ENCODE measurements at places on chromosomes 5 and 9.

DNA sequence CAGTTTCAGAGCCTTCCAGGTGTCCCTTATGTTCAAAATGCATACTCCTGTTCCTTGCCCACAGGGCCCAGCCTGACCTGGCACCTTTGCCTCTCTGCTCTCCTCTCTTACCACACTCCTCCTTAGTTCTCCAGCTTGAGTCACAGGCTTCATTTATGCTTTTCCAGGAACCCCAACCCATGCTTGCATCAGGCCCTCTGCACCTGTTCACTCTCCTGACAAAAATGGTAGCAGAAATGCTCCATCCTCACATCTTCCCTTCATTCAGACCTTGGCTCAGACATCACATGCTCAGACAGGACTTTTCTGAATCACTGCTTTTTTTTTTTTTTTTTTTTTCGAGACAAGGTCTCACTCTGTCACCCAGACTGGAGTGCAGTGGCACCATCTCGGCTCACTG lies 15.1 kb upstream of the RNF145 start:
- DNase-seq, result no peak

DNA sequence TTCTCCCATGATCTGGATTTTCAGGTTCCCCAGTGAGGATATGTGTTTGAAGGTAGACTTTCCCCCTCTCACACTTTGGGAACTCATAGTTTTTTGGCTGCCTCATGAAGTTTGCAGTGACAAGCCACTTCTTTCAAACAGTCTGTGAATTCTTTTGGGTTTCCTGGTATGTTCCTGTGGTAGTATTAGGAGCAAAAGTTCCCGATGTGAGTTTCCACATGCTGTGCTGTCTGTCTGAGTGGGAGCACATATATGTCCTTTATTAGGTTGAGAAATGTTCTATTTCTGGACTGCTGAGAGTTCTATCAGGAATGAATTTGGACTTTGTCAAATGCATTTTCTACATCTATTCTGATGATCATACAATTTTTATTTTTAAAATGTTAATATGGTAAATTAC lies 273.2 kb upstream of the TARS1 start:
- no peak for DNase-seq

- no peak for DNase-seq
These were observed 13.5 kb downstream of the COL5A1 start for GRCh38 chr9:134655101-134655500.

GRCh38 chr9:3455094-3455493 lies 70.7 kb downstream of the RFX3 start:
- DNase-seq, result no peak

DNA sequence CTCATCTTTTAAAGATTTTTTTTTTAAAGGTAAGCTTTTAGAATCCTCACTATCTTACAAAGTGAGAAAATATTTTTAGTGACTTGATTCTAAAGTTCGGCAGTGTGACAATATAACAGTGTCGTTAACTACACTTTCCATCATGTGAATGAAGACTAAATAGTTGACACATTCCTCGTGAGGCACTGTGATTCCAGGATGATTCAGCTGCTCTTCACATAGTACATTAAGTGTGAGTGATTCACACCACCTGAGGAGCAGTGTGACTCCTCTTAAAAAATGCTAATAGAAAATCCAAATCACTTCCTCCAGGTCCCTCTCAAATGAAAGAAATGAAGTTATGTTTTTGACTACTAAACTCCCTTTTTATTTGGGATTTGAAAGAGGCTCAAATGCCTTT lies 589.5 kb downstream of the GABRG2 start:
- DNase-seq, result no peak

DNA sequence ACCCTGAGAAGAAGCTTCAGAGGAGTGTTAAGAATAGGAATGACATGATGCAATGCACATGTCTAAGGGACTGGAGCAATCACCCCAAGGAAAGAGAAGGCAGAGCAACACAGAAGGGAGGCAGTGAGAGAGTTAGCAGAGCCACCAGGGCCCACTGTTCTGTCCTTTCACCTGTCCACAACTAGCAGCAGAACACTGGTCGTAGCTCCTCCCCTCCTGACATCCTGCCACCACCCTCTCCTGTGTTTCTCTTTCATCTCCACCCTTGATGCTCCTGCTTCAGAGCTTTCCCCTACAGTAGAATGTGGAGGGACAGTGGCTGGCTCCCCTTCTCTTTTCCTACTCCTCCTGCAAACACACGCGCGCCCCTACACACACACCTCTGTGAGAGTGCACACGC lies 483.4 kb upstream of the KIF2A start:
- no peak for DNase-seq

DNA sequence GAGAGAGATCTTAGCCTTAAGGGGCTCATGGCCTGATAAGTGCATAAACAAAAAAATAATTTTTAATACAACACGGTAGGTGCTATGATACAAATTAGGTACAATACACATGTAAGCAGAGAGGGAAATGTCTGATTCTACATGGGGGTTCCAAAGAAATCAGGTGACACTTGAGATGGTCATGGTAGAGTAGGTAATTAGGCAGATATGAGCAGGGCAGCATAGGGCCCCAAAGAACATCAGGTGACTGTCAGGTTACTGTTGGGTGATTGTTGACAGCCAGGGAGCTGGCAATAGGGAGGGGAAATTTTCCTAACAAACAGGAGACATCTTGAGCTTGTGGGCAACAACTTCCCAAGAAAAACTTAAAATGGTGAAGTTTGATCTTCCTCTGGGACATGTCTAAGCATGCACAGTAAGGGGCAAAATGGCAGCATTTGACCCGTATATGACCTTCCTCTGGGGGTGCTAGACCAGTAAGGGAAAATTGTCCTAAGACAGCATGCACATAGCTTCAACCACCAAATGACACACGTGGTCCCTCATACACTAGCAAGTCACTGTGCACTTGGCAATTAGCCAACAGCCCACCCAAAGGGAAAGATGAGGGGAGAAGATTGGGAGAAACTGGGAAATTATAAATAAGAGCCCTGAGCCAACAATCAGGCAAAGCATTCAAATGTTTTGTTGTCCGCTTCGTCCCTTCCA lies 37.3 kb upstream of the TENT4A start:
- DNase-seq, result no peak

DNA sequence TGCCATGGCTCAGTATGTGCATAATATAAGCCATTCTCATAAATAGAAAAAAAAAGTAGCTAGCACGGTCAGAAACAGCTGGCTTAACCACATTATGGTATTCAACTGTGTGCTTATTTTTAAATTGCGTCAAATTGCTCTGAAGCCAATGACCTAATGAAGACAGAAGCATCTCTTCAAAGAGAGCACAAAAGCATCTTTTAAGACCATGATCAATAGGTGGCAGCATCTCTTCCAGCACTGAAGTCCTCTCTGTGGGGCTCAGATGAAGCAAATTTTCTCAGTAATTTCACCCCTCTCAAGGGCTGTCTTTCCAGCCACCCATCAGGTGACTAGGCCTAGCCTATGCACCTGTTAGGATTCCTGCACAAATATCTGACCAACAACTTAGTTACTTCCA lies 251.4 kb downstream of the GLIS3 start:
- DNase-seq, result no peak

DNA sequence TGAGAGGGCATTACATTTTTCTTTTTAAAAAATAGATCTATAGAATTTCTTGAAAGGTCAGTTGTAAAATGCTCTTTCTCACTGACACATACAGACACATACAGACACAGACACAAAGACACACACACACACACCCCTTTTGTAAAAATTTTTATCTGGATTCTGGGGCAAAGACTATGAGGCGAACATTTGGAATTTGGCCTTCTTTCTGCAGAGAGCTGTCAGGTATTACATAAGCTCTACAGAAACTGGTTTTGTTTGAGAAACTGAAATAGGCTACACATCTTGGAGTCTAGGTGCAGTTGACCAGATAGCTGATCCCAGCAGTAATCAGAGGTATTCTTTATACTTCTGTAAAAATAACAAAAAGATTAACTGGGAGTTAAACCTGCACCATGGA lies 315.9 kb upstream of the RPS23 start:
- no peak for DNase-seq

DNA sequence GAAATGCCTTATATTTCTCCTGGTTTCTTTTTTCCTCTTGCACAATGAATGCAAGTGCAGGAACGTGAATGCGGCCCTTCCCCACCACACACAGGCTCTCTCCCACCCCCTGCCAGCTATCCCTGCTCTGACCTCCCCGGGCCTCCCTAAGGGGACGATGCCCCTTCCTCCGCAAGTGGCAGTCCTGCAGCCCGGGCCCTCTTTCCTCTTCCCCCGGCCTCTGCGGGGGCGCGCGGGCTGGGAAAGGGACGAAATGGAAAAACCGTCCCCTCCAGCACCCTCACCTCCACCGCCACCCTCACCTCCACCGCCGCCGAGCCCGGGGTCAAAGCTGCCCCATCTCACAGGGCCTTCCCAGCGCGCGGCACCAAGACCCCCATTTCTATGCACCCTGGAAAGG lies 44.7 kb downstream of the GAS1 start:
- DNase-seq, result no peak

All from activated CD8-positive, alpha-beta memory T cell treated with anti-CD3 and anti-CD28 coated beads for 4 hours (primary cell).